Bone marrow (tissue), 2 donors: ENCODE measurements at places on chromosomes 5 and 9.

DNA sequence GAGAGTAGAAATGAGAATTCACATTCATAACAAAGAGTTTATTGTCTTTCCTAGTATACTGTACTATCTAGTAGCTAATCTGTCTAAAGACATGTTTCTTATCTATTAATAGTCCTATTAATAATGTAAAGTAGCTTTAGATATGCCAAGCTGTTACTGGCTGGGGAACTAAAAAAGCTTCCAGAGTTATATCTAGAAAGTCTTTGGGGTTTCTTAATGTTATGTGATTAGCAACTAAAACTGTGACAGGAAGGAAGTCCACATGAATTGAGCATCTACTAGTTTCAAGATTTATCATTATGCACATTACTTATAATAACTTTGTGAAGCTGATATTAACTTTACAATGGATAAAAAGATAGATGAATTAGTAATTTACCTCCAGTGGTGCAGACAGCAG is 122.7 kb upstream of the CDKN2B start:
- DNase-seq = no peak

DNA sequence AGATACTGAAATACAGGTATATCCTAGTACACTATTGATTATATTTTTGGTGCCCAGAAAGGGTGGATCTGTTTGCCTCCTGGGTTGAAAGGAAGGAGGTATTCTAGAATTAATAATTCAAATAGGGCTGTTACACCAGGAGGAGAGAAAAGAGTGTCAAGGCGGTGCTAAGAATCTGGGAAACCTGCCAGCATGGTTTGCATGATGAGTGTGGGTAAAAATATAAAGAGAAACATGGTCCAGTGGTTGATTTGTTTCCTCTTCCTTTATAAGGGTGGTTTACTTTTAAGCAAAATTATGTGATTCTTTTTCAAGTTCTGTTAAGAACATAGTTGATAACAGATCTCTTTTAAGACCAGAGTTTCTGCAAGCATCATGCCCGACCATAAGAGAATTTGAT is 69.4 kb upstream of the NFIB start:
- no peak for DNase-seq

- no peak for DNase-seq
Measured at GRCh38 chr9:95457769-95458168, 59.0 kb downstream of the PTCH1 start.

DNA sequence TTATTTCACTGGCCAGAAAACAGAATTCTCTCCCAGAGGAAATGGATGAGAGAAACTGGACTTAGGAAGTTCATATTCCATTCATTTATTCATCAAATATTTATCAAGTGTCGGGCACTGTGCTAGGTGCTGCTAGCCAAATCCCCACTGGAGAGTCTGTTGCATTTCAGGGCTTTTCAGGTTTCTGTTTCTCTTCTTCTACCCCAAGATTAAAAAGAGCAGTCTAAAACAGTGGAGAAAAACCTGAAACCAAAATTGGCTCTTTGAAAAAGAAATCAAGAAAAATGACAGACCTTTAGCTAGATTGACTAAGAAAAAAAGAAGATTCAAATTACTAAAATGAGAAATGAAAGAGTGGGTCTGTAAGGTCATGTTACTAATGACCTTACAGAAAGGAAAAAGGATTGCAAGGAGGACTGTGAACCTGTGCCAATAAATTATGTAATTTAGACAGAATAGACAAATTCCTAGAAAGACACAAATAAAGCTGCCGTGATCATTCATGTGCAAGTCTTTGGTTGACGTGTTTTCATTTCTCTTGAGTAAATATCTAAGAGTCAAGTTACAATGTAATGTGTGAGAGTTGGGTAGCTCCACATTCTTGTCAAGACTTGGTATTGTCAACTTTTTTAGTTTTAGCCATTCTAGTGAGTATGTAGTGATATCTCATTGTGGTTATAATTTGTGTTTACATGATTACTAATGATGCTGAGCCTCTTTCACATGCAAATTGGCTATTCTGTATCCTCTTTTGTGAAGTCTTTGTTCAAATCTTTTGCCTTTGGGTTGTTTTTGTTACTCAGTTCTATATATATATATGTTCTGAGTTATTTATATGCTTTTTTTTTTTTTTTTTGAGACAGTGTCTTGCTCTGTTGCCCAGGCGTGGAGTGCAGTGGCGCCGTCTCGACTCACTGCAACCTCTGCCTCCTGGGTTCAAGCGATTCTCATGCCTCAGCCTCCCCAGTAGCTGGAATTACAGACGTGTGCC is 23.7 kb downstream of the SNX30 start:
- no peak for DNase-seq

- no peak for DNase-seq
Measured at GRCh38 chr5:1797103-1797800, 2.4 kb downstream of the MRPL36 start.

- no peak for DNase-seq
Measured at GRCh38 chr9:22307013-22307711, 139.5 kb upstream of the DMRTA1 start.

DNA sequence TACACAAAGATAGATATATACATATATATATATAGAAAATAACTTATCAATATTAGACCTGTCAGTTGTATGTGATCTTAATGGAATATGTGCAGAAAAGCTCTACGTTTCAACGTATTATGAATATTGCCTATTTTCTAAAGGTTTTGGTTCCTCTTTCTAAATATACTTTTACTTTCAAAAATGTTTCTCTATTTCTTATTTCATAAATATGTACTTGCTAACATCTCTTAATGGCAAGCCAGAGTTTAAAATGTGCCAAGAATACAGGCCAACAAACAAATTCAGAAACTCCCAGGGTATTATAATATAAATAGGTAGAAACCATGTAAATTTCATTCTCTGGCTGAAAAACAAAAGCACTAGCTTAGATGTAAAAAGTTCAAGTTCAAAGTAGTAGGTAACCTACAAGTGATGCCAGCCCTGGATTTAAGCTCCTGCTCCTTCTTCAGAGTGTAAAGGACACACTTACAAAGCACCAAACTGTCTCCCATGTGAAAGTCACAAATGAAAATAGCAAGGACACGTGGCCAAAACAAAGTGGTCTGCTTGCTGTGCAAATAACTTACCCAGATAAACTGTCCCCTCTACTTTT is 685.1 kb upstream of the DMAC1 start:
- DNase-seq = no peak

- no peak for DNase-seq
Measured at GRCh38 chr5:39513236-39513635, 88.5 kb upstream of the DAB2 start.

DNA sequence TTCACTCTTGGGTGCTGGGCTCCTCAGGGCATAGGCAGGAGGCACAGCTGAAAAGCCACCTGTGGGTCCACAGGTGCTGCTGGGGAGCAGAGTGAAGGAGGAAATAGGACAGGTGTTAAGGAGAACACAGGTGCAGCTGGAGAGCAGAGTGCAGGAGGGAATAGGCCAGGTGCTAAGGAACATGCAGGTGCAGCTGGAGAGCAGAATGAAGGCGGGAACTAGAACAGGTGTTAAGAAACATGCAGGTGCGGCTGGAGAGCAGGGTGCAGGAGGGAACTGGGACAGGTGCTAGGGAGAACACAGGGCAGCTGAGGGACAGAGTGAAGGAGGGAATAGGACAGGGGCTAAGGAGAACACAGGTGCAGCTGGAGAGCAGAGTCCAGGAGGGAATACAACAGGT is 43.8 kb upstream of the PLEKHG4B start:
- DNase-seq = no peak

GRCh38 chr9:123353984-123354591 is 1.9 kb upstream of the CRB2 start:
- peak; percentile 21 for DNase-seq

GRCh38 chr5:136656811-136657210 is 291.5 kb upstream of the TRPC7 start:
- DNase-seq = no peak

GRCh38 chr5:13809921-13810320 is 134.6 kb downstream of the DNAH5 start:
- DNase-seq = no peak

DNA sequence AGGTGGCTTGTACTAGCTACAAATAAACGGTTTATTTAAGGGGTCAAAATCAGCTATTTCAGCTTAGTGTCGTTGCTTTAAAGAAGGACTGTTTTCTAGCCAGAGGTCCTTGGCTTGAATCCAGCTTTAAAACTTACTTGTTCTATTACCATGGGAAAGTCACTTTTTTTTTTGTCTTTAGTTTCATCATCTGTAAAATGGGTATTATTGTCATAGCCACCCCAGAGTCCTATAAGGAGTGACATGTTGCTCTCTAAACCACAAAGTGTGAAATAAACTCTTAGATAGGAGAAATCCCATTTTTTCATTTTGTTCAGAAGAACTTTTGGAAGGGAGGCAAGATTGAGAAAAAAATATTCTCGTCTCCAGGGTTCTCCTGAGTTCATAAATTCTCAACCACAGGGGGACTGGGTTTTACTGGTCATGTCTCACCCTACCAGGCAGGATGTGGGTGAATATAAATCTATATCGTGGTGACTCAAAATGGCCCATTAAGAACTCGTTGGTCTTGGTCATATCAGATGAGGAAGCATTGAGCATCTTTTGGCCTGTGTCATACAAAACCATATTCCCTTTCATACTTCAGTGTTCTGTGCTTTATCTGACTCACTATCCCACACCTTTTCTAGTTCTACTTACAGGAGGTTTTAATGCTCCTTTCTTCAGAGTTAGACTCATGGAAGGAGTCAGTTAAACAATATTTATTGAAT is 202.7 kb upstream of the NR3C1 start:
- DNase-seq = peak; percentile 33

DNA sequence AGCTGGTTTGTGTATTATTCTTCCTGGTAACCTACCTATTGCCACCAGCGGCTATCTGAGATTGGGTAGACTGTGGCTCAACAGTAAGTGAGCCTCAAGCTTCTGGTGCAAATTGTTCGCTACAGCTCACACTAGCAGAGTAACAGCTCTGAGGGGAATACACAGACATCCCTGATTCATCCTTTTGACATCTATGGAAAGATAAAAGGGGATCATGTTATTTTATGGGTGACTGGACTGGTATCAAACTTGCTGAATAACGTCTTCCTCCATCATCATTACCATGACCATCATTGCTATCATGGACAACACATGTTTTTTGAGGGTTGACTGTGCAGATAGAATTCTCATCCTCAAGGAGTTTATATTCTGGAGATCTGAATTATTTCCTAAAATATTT is 129.6 kb downstream of the PIK3R1 start:
- no peak for DNase-seq

- no peak for DNase-seq
Measured at GRCh38 chr5:173884402-173885053, 3.6 kb upstream of the CPEB4 start.

DNA sequence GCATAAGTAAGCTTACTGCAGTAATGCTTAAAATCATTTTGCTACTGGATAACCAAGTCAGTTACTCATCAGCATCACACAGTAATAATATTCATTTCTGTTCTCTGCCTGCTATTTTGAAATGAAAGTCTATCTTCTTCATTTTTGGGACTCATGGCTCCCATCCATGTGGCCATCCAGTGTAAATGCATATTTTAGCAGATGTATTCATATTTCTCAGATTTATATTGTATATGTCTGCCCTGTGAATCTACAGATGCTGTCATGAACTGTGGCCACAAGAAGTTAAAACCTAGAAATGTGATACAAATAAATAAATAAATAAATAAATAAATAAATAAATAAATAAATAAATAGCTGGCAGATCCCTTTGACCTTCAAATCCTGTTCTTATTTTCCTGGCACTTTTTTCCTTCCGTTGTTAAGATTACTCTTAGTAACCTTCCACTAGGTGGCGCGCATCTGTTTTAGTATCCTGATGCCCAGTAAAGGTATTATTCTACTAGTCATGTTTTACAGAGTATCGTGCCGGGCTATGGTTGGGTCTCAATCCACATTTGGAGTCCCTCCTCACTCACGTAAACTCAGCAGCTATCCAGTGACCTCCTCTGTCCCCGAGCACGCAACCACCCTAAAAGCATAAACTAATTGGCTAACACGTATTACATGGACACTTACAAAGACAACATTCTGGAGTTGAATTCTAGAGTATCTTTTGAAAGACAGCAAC is 79.2 kb upstream of the IL7R start:
- peak; percentile 51 for DNase-seq

DNA sequence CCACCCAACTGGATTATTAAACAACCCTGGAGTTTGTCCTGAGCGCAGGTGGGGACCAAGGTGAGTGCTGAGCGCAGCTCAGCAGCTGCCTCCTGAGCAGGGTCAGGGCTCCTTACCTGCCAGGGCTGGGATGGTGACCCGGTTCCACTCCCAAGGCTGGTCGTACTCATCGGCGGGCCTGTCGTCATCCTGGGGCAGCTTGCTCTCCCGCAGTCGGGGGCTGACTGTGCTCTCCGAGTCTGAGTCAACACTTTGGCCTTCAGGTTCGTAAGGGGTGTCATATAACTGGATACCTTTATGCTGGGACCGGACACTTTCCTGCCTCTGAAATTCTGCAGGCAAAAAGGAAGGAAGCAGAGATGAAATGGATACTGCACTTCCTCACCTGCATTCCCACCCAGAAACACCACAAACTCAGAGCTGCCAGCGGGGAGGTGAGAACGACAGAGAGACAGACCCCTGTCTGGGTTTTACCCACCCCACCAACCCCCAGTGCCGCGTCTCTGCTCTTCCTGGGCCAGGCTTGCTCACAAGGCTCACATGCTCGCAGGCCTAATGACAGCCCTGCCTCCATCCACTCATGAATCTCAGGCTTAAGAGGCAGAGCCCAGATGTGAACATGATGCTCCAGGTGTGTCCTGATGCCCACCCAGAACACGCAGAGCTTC is 70.7 kb upstream of the SLC25A51 start:
- no peak for DNase-seq

- no peak for DNase-seq
Measured at GRCh38 chr5:11300736-11301135, 539.7 kb upstream of the DAP start.

DNA sequence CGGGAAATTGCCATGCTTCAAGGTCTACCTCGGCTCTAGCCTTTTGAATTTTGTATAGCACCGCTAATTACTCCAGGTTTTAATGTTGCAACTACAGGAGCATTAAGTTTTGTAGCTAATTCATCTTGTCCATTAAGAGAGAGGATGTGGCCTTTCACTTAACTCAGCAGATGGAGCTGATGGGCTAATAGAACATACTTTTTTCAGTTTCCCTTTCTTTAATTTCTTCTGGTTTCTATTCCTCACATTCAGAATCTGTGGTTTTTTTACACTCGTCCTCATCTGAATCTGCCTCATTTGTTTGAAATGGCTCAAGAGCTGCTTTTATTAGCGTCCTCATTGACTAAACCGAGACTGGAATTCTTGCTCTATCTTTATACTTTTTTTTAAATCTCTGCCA is 2085.7 kb upstream of the C9orf72 start:
- DNase-seq = no peak

DNA sequence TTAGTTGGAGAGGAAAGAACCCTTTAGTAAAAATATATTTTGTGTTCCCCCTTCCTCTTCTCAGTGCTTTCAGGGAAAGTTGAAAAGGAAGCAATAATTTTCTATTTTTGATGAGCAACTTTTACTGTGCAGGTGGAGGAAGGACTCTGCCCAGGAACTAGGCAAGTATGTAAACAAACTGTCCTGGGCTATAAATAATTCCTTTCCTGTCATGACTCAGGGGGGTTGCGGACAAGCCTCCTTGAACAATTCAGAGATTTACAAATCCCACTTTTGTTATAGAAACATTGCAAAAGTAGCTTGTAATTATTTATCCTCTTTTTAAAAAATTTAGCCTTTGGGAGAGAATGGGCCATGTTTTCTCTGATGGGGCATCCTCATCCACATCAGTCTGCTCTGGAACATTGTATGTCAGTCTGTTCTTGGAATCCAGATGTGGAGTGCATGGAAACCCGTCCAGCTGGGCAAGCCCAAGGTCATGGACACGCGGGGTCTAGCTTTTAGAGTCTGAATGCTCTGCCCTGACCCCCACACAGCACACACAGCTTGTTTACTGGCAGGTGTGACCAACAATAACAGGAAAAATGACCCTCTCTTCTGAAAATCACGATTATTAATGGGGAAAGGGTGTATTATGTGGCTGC is 127.6 kb downstream of the GADD45G start:
- DNase-seq = no peak
